HT1080 (cell line): ENCODE measurements at places on chromosomes 7 and 10.
A peak's percentile ranks its signal among the peaks of the same experiment; 100 is the strongest.

DNA sequence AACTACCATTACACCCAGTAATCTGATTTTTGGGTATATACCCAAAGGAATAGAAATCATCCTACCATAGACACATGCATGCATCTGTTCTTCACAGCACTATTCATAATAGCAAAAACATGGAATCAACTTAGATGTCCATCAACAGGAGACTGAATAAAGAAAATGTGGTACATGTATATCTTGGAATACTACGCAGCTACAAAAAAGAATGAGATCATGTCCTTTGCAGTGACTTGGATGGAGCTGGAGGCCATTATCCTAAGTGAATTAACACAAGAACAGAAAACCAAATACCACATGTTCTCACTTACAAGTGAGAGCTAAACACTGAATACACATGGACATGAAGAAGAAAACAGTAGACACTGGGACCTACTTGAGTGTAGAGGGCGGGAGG, 254.9 kb downstream of the CACNA2D1 start:
- DNase-seq = no peak

DNA sequence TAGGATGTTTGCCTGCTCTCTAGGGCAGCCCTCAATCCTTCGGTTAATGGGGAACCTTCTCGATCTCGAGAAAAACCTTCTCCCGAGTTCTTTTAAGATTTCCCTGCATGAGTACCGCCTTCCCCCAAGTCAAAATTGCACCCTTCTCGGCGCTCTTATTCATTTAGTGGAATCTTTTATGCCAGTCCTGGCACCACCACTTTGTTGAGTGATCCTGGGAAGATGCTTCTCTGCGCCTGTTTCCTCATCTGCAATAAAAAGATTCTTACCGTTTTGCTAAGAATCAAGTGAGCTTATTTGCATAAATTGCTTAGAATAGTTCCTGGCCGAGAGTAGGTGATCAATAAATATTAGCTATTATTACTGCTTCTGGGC, 697 bp downstream of the ARPC1A start:
- no peak for DNase-seq

DNA sequence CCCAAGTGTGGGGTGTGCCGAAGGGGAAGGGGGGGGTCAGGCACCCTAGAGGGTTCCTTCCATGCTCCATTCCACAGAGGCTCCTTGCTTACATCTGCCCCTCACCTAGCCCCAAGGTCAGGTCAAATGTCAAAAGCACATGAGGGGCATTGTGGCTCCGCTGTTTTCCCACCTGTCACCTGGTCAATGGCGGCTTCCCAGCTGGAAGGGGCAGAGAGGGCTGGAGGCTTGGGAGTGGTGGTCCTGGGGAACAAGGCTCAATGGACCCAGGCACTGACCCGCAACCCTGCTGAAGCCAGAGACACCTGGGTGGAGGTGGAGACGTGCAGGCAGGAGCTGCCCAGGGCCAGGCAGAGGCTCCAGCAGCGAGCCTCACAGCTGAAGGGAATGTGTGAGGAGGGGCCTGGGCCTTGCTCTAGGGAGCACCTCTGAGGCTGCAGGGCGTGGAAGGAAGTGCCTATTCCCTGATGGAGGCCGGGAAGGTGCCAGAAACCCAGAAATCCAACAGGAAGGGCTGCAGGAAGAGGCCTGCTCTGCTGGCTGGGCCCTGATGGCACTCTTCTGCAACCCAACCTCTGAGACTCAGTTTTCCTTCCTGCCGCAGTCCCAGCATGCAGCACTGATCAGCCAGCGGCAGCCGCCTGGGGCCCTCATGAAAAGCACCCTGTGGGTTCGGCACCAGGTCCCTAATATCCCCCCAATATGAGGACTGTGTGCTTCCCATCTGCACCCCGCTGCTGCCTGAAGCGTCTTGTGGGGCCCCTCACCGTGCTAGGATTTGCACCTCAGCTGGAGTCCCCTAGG, 16.0 kb downstream of the RASGEF1A start:
- DNase-seq = no peak

GRCh38 chr7:114931656-114932011, 9.7 kb downstream of the MDFIC start:
- DNase-seq = no peak

DNA sequence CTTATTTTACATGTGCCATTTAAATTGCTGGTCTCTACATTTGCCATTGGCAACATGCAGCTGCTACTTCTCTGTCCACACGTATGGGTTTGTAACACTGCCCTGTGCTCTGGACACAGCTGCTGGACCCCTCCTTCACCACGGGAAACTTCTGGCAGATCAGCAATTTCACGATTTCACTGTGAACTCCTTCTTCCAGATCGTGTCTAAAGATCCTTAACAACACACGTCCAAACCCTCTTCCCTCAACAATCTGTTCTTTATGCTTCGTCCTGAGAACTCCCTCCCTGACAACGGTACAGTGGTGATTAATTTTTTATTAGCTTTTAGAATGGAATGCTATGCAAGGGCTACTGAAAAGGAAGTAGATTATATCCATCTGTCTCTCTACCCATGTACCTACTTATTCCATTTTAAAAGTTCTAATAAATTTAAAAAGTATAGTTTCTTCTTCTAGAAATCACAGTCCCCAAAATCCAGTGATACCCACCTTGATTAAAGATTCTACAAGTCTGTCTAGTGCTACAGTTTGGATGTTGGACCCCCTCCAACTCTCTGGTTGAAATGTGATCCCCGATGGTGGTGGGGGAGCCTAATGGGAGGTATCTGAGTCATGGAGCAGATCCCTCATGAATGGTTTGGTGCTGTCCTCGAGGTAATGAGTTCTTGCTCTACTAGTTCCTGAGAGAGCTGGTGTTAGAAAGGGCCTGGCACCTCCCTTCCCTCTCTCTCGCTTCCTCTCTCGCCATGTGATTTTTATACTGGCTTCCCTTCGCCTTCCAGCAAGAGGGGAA, 81.0 kb downstream of the KIAA1549 start:
- DNase-seq = peak; percentile 75

- no peak for DNase-seq
These were observed 46.2 kb upstream of the OSBPL3 start for GRCh38 chr7:25026156-25026555.

DNA sequence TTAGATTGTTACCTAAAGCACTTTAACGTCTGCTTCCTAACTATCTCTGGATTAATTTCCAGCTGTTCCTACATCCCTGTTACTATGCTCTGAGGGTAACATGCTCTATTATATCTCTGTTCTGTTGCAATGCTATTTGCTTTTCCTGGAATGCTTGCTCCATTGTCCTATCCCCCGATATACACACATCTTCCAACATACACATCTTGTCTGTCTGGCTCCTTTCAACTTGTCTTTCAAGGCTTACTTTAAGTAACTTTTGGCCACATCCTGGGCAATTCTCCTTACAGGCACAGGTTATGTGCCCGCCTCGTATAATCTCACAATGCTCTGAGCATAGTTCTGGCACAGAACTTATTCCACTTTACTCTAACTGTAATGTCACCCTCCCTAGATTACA, 96.2 kb downstream of the CDK6 start:
- DNase-seq = no peak

- no peak for DNase-seq
These were observed 868.1 kb downstream of the LRMDA start for GRCh38 chr10:76299501-76299900.

DNA sequence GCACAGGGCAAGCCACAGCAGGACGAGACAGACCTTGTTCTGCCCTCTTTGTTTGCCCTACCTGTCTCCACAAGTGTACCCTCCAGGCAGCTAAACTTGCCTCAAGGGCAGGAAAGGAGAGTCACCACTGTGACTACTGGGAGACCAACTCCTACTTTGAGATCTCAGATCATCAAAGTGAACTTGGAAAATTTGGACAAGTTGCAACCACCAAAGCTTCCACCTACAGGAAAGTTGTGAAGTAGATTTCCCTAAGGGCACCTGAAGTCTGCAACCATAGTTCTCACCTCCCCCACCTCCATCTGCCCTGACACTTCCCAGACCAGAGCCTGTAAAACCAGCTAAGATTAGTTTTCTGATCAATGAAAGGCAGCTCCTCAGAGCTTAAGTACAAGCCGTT, 2.5 kb upstream of the WDR91 start:
- DNase-seq = no peak

DNA sequence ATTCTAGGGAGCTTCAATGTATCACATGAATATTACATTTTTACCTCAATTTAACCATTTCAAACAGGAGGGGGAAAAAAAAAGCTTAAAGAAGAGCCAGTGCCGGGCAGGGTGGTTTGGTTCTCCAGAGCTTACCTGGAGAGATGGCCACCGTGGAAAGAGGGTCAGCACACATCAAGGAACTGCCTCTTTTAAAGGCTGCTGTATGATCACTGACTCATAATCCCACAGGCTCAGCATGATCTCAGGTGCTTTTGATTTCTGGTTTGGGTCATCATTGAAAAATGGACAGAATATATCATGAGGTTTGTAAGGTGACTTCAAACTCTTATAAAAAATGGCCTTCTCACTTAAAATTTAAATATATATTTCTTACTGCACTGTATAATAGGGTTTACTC, 67.5 kb upstream of the MDFIC start:
- DNase-seq = no peak

- DNase-seq = no peak
These were observed 284.6 kb downstream of the KLF6 start for GRCh38 chr10:3500408-3500856.

DNA sequence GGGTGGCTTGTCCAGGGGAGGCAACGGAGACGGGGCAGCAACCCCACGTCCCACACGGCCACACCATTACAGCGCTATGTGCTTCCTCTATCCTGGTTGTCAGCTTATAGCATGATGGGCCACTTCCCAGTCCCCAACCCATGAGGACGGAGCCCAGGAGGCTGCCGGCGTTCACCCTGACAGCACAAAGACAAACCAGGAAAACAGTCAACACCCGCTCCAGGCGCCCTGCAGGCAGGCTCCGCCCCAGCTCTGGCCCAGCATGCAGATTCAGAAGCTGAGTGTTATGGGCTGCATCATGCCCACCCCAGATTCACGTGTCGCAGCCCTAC, 14.8 kb downstream of the WDR86 start:
- no peak for DNase-seq

- DNase-seq = no peak
These were observed 41.4 kb downstream of the NEURL1 start for GRCh38 chr10:103534621-103535498.

- DNase-seq = peak; percentile 27
These were observed 179.9 kb downstream of the PTPRN2 start for GRCh38 chr7:158407581-158408317.

GRCh38 chr10:76041551-76041950, 610.1 kb downstream of the LRMDA start:
- DNase-seq = no peak

DNA sequence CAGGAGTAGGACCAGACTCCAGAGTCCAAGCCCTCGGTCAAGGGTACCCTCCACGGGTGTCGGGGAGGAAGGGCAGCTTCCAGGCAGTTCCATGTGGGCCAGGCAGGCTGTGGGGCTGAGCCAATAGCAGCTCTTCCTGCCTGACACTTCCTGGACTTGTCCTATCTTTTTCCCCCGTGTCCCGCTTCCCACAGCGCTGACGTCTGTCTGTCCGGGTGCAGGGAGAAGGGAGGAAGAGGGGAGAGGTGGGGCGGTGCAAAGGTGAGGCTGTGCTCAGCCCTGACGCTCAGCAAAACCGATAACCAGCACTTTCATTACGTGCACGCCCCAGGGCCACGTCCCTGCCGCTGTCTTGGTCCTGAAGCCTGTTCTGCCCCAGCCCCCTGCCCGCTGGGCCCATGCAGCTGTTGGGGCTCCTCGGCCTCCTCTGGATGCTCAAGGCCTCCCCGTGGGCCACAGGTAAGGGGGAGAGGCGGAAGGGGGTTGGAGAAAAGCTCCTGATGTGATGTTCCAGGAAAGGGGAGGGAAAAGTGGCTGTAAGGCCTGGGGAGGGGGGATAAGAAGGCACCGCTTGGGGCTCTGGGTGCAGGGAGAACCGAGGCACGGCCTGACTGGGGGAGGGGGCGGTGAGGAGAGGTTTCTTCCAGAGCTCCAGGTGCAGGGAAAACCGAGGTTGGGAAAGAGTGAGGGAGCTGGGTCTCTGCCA, at the start of gene MUC3A:
MUC3A (plus strand) TSS at position 308 of the 706 bp plus-strand sequence; CDS start at position 399, 91 bp downstream.
- DNase-seq = no peak

DNA sequence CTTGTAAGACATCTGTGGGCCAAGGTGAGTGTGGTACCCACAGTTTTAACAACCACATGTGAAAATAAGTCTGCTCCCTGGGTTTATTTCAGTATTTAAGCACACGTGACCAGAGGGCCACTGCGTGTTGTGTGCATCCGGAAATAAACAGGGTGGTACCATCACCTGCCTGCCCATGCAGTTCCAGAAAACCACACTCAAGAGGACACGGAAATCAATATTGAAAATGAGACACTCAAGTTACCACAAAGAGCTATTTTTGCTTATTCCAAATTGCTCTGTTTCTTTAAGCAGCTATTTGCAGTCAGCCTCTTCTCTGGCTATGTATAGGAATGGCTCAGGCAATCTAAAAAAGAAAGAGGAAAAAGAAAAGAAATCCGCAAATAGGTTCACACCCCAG, 71.8 kb upstream of the LOXL4 start:
- no peak for DNase-seq

GRCh38 chr7:78327718-78328117, 529.1 kb downstream of the PHTF2 start:
- no peak for DNase-seq

DNA sequence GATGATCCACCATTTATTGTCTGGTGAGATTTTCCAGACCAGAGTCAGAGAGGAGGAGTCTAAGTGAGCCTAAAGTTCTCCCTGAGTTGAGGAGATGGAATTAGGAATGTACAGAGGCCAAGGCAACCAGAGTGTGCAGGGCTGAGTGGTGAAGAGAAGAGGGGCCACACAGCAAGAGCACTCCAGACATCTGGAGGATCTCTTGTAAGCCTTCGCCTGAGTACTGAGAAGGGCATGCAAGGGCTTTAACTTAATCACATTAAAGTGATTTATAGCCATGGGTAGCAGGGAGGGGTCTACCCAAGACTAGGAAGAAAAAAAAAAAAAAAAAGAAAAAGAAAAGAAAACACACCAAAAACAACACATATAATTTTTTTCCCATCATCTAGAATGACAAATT, 1190.4 kb downstream of the GATA3 start:
- no peak for DNase-seq

GRCh38 chr10:6514844-6515780, 65.0 kb downstream of the PRKCQ start:
- DNase-seq = no peak

- DNase-seq = no peak
These were observed 742.3 kb upstream of the GALNT17 start for GRCh38 chr7:70389531-70390151.

GRCh38 chr10:71549766-71550533, 153.2 kb downstream of the CDH23 start:
- DNase-seq = no peak

DNA sequence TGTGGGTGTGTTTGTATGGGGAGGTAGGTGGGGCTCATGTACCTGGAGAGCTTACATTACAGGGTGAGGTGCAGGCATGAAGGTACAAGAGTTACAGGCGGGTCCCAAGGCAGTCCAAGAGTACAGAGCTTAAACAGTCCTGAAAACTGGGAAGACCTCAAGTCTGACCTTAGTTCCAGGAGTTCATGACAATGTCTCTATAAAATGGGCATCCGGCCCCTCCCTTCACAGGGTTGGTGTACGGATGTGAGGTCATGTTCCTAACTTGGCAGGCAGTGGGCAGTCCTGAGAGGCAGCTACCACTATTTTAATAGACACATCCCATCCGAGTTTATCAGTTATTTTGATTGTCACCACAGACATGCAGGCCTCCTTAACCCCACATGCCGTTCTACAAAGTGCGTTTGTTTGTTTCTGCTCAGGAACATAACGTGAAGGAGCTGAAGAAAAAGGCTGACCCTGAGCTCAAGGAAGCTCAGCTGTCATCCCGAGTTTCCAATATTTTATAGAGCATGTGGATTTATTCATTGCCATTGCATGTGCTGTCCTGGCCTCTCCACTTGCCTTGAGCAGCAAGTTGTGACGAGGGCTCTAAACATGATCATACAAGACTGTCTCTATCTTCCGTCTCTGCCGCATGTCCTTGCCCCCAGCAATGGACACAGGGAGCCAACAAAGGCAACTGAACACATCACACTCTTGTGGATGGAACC, 647.5 kb upstream of the IGFBP3 start:
- no peak for DNase-seq
